ENCODE measurements at places on chromosomes 12 and 14.

DNA sequence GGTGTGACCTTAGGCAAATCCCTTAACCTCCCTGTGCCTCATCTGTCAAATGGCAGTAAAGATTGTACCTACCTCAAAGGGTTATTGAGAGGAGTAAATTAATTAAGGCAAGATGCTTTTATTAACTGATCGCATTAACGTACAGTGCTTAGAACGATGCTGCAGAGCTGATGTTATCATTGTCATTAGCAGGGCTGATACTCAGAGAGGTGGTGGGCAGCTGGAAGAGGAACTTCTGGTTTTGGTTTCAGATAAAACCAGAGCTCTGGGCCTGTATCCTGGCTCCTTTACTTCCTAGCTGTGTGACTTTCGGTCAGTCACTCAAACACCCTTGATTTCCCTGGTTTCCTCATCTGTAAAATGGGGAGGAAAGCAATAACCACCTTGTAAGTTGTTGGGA is 55.1 kb downstream of the CALM1 start:
- H3K36me3 ChIP-seq, result no peaks in the 10 kb centered on the region
- no peaks in the 10 kb centered on the region for H3K4me1 ChIP-seq
- peaks cover 3% of the 10 kb centered on the region for H3K27me3 ChIP-seq
- no peak overlapping the region for H3K27ac ChIP-seq
- no peak for DNase-seq

DNA sequence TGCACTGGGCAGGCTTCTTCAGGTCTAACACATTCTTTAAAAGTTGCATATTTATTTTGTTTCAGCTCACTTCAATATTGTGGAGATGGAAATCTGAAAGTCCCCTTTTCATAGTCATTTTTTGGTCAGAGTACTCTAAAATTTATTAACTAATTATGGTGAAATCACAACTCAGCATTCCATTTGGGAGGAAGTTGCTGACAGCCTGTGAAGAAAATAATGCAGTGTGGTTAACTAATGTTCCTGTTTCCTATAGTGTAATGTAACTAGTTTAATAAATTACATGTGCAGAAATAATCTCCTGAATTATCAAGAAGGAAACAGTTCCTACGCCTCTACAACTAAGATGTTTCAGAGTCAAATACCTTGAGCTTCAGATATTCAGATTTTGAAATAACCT is 17.1 kb downstream of the LRFN5 start:
- H3K36me3 ChIP-seq, result no peaks in the 10 kb centered on the region
- H3K4me1 ChIP-seq, result no peaks in the 10 kb centered on the region
- DNase-seq, result no peak
- H3K4me3 ChIP-seq, result no peak overlapping the region
- no peak overlapping the region for H3K27ac ChIP-seq
- peaks cover 2% of the 10 kb centered on the region for H3K27me3 ChIP-seq

DNA sequence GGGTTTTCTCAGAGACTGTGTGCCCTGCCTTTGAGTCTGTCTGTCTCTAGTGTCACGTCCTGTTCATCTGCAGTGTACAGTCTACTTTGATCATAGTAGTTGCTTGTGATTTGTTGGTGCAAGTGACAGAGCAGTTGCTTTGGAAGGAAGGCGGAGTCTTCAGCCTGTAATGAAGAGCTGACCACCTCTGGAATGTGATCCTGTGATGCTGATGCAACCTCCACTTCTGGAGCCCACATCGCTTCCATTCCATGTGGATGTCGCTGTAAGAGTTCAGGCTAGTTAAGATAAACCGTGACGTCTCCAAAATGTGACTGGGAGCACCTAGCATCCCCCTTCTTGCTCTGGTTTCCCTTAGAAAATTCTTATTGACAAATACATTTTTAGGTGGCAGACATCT is 51.8 kb downstream of the PELI2 start:
- H3K27ac ChIP-seq, result no peak overlapping the region
- peaks cover 9% of the 10 kb centered on the region for H3K36me3 ChIP-seq
- H3K27me3 ChIP-seq, result no peaks in the 10 kb centered on the region
- DNase-seq, result no peak

DNA sequence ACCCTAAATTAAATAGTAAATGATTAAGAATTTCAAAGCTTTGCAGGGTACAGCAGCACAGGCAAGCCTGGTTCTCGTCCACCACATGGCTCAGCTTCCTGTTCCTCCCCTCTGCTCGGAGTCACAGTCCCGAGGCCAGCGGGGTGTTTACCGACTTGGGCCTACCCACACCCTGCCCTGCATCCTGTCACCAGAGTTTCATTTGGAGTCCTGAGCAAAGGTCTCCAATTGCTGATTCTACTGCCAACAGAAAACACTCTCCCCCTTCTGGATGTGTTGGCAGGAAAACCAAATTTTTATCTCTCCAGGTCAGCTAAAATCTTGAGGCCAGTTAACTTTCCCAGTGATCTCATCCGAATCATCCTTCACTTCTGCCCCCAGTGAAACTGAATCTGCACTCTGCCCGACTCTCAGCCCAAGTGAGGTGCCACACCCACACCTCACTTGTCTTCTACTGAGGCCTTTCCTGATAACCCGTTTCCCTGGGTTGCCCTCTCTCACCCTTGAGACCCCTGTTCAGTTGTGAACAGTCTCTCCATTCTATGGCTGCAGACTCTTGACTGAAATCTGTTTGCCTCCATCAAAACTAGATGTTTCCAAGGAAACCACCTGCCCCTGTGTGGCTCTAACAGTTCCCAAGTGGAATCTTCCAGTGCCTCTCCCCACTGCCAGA is 71.2 kb downstream of the VCPKMT start:
- H3K36me3 ChIP-seq, result peaks cover 22% of the 10 kb centered on the region
- H3K4me1 ChIP-seq, result peaks cover 66% of the 10 kb centered on the region
- peak; percentile 72 for DNase-seq

- no peak for DNase-seq
- H3K27ac ChIP-seq, result no peak overlapping the region
- H3K36me3 ChIP-seq, result no peaks in the 10 kb centered on the region
- no peak overlapping the region for H3K4me3 ChIP-seq
These were observed 66.8 kb downstream of the VWF start for GRCh38 chr12:6057700-6058099.

- DNase-seq, result no peak
- H3K4me3 ChIP-seq, result no peak overlapping the region
- peaks cover 7% of the 10 kb centered on the region for H3K27me3 ChIP-seq
- H3K36me3 ChIP-seq, result no peaks in the 10 kb centered on the region
- H3K27ac ChIP-seq, result no peak overlapping the region
These were observed 13.1 kb upstream of the DAAM1 start for GRCh38 chr14:59175404-59175803.

- H3K27me3 ChIP-seq, result no peaks in the 10 kb centered on the region
- no peak overlapping the region for H3K4me3 ChIP-seq
- DNase-seq, result no peak
- H3K27ac ChIP-seq, result peak overlapping the region; percentile 4
- peaks cover 16% of the 10 kb centered on the region for H3K36me3 ChIP-seq
These were observed 11.6 kb upstream of the C12orf75 start for GRCh38 chr12:105318651-105319483.

DNA sequence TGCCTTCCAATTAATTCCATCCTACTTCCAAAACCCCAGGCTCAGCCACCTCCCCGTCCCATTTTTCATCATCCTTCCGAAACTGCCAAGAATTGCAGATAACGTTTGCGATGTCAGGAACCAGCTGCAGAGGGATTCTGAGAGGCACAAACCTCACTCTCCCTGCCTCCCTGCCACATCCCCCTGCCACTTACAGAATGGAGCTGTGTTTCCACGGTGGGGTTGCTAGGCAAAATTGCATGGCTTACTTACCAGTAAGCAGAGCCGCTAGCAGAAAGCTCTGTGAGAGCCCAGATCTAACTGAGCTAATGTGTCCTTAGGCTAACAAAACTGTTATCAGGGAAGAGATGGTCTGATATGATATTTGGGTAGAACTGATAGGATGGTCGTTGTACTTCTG is 127.4 kb downstream of the KCNK10 start:
- H3K27ac ChIP-seq, result no peak overlapping the region
- H3K4me3 ChIP-seq, result no peak overlapping the region
- peaks cover 24% of the 10 kb centered on the region for H3K27me3 ChIP-seq

DNA sequence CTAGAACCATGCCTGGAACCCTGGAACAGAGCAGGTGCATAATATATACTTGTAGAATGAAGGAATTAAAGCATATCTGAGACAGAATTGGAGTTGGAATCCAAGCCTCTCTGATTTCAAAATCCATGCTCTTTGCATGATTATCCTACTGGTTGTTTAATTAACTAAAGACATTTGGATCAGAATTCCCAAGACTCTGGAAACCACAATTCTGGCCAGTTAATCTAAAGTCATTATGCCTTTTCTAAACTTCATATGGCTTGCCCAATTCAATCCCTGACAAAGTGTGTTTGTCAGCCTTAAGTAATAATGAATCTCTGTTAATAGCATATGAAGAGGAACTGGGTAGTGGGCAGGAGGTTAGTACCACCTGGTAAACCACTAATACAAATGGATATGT is 422.6 kb downstream of the ATP23 start:
- no peak overlapping the region for H3K4me3 ChIP-seq
- peaks cover 8% of the 10 kb centered on the region for H3K27me3 ChIP-seq
- H3K36me3 ChIP-seq, result no peaks in the 10 kb centered on the region
- H3K4me1 ChIP-seq, result no peaks in the 10 kb centered on the region
- no peak overlapping the region for H3K27ac ChIP-seq

GRCh38 chr12:59548930-59549329 is 46.9 kb upstream of the SLC16A7 start:
- no peak overlapping the region for H3K4me3 ChIP-seq
- H3K27ac ChIP-seq, result no peak overlapping the region
- DNase-seq, result no peak
- H3K36me3 ChIP-seq, result no peaks in the 10 kb centered on the region

Data from activated T-helper 1 cell treated with anti-CD3 and anti-CD28 coated beads, Interleukin-12 subunit alpha, Interleukin-12 subunit beta, Interleukin-2, Interleukin-4 antibody, amounts not matched to agents 30 ng/mL and 10 ng/mL and 1 ng/mL, durations not matched to agents 14 hours and 24 hours and 36 hours (primary cell).